ENCODE measurements at places on chromosomes 7 and 10.
A peak's percentile ranks its signal among the peaks of the same experiment; 100 is the strongest.

- no peak for DNase-seq
These were observed 82.3 kb downstream of the UNCX start for GRCh38 chr7:1314908-1315450.

GRCh38 chr10:131312478-131312836 lies 936 bp upstream of the TCERG1L start:
- DNase-seq = peak; percentile 13

DNA sequence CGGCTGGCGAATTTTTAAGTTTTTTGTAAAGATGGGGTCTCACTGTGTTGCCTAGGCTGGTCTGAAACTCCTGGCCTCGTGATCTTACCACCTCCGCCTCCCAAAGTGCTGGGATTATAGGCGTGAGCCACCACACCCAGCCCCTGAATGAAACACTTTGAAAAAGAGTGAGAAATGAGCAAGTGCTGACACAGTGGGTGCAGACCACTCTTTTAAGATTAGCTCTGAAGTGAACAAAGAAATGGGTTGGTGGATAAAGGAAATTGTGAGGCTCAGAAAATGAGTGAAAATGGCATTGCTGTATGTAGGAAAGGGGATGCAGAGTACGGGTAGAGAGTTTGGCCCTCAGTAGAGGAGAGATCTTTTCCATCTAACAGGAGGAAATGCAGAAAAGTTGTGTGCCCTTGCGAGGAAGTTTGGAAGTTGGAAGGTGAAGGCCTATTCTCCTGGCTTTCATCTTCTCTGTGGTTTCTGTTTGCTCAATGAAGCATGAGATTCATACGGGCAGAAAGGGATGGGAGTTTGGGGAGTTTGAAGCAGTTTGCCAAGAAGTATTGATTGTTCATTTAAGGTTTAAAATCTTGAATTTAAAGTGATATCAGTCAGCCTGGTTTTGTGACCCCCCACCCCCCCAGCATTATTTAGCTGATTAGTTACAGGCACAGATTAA lies 11.0 kb downstream of the MAPK8 start:
- DNase-seq = no peak

- no peak for DNase-seq
These were observed 22.9 kb upstream of the IFIT2 start for GRCh38 chr10:89278900-89279392.

- no peak for DNase-seq
These were observed 17.6 kb downstream of the SLF2 start for GRCh38 chr10:100930368-100930767.

GRCh38 chr7:157793973-157794745 lies 457.4 kb downstream of the DNAJB6 start:
- DNase-seq = no peak

- no peak for DNase-seq
These were observed 59.7 kb upstream of the CCDC71L start for GRCh38 chr7:106720641-106721040.

DNA sequence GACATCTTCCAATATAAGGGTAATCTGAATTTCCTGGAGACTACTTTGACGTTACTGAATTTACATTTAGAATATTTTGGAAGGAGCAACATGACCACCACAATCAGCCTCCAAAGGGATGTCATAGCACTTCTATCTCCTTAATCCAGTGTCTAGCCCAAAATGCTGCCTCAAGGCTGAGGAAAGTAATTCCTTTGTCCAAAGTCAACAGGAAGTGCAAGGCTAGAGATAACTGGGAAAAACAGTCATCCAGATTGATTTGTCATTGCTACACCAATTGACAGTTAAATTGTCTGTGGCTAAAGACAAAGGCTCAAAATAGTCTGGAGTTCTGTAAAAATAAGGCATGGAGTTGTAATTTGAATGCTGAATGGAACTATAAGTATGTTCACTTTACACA lies 3.9 kb upstream of the TFPI2 start:
- DNase-seq = no peak

GRCh38 chr7:16356301-16356958 lies 64.9 kb downstream of the CRPPA start:
- DNase-seq = peak; percentile 68

DNA sequence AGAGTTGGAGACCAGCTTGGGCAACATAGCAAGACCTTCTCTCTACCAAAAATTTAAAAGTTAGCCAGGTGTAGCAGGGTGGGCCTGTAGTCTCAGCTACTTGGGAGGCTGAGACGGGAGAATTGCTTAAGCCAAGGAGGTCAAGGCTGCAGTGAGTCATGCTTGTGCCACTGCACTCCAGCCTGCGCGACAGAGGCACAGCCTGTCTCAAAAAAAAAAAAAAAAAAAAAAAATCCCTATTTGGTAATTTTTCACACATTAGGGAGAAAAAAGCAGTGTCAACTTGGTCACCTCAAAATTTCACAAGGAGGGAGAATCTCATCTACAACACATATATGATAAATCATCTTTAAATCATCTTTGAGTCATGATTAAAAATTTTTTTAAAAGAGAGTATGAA lies 6.4 kb upstream of the ZNF398 start:
- no peak for DNase-seq

GRCh38 chr7:40220421-40220911 lies 85.7 kb downstream of the SUGCT start:
- peak; percentile 50 for DNase-seq

- DNase-seq = peak; percentile 76
These were observed 66.0 kb downstream of the SUGCT start for GRCh38 chr7:40200791-40201190.

GRCh38 chr7:70435634-70436033 lies 696.3 kb upstream of the GALNT17 start:
- DNase-seq = no peak

- DNase-seq = no peak
These were observed 161.9 kb downstream of the GRK5 start for GRCh38 chr10:119368991-119369869.

- DNase-seq = peak; percentile 39
These were observed 28.0 kb downstream of the TMEM120A start for GRCh38 chr7:75966190-75966961.

DNA sequence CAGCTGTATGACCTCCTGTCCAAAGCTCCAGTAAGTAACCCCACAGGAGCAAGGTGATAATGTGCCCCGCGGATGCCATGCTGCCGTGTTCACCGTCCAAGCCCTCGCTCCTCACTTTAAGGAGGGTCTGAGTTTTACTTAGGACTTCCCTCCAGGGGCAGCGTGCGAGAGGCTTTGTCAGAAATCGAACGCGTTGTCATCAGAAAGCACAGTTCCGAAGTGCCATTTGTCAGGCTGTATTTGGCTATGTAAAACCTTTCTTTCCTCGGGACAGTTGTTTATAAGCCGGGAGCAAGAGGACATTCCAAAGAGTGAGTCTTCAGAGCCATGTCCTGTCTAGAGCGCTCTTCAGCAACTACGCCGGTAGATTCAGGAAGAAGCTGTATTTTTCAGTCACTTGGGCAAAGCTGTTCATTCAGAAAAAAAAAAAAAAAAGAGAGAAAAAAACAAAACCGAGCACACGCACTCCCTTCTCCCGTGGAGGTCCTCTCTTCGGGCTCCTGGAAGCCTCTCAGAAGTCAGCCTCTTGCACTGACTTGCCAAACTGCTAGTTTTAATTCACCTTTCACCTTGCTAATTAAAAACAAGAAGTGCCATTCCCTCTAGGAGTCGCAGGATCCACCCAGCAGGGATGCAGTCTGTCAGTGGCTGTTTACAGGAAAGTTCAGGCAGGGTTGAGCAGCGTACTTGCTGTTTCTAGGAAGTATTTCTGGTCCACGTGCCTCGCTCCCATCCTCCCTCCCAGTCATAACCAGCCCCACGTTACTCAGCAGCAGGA lies at the start of gene SEMA3E:
Gene SEMA3E, minus strand, starts transcription at position 676 of the 778 bp plus-strand sequence.
- DNase-seq = peak; percentile 40

GRCh38 chr10:124010024-124010423 lies 83.4 kb downstream of the CHST15 start:
- no peak for DNase-seq

- DNase-seq = peak; percentile 94
These were observed 90.1 kb upstream of the CYP26C1 start for GRCh38 chr10:92970301-92971070.

- peak; percentile 37 for DNase-seq
These were observed 51.0 kb downstream of the ORC5 start for GRCh38 chr7:104156842-104157277.

DNA sequence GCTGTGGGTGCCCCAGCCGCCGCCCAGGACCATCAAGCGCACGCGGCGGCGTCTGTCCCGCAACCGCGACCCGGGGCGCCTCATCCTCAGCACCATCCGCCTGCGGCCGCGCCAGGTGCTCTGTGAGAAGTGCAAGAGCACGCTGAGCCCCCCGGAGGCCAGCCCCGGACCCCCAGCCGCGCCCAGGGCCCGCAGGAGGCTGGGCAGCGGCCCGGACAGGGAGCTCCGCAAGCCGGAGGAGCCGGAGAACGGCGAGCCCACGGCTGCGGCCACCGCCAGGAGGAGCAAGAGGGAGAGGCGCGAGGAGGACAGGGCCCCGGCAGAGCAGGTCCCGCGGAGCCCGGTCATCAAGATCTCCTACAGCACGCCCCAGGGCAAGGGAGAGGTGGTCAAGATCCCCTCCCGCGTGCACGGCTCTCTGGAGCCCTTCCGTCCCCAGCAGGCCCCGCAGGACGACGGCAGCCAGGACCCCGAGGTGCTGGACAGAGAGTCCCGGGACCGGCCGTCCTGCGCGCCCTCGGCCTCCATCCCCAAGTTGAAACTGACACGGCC lies 8.0 kb downstream of the PWWP2B start:
- no peak for DNase-seq

DNA sequence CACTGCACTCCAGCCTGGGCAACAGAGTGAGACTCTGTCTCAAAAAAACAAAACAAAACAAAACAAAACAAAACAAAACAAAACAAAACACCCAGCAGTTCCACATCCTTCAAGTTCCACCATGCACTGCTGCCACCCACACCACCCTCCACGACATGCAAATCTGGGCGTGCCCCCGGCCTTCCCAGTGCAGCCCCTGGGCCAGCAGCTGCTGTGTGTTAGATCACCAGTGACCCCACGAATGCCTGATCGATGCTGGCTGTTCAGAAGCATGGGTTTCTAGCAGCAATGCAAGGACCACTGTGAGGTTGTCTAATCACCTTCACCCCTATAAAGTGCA lies 36.3 kb downstream of the ELFN1 start:
- DNase-seq = no peak

- DNase-seq = peak; percentile 25
These were observed 135.8 kb upstream of the CXCL12 start for GRCh38 chr10:44520651-44521050.

- peak; percentile 62 for DNase-seq
These were observed 91.9 kb upstream of the JAZF1 start for GRCh38 chr7:28272461-28272877.

DNA sequence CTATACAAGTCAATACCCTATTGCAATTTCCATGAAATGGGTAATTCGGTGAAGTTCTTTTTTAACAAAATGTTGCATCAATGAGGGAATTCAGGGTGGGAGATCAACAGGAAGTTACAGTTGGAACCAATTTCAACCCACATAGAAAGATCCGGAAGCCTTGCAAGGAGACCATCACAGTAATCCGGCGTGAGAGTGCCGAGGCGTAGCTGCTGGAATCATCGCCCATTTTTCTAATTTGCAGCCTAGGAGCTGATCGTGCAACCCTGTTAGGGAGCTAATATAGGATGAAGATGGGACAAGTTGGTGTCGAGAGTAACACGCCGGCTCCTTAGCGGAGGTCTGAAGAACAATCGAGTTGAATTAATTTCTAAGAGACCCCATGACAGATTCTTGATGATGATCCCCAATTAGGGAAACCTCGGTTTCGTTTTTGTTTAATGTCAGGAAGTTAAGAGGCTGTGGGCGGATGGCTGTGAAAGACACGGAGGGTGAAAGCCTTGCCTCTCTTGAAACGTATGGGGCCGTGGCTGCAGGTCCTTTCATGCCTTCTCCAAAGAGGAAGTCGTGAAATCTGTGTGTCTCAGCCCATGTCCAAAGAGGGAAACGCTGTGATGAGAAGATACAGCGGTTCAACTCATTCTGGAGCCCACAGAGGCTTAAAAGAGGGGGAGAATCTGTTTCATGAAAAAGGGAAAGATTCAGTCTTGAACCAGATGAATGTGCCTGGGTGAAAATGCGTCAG lies 51.2 kb upstream of the CARD11 start:
- DNase-seq = no peak

DNA sequence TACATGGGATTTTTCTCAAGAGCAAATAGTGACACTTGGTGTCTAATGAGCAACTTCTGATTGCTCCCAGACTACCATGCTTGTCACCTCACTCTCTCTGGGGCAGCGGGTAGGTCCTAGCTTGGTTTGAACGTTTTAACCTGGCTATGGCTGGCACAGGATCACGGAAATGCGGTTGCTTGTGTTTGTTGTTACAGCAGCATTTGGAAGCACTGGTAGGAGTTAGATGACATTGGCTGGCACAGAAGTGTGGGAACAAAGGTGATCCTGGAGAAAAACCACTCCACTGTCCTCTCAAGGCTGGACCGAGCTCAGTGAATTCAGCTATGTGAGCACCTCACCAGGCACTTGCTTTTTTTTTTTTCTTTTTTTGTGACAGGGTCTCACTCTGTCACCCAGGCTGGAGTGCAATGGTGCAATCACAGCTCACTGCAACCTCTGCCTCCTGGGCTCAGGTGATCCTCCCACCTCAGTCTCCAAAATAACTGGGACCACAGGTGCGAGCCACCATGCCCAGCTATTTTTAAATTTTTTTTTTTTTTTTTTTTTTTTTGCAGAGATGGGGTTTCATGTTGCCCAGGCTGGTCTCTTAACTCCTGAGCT lies 3.5 kb upstream of the PFKFB3 start:
- DNase-seq = no peak

All from fibroblast of upper back skin (primary cell).